AG08396 (cell line): ENCODE measurements at places on chromosomes 12 and 14.

GRCh38 chr12:109944561-109945359 lies 44.7 kb downstream of the TCHP start:
- DNase-seq, result no peak

DNA sequence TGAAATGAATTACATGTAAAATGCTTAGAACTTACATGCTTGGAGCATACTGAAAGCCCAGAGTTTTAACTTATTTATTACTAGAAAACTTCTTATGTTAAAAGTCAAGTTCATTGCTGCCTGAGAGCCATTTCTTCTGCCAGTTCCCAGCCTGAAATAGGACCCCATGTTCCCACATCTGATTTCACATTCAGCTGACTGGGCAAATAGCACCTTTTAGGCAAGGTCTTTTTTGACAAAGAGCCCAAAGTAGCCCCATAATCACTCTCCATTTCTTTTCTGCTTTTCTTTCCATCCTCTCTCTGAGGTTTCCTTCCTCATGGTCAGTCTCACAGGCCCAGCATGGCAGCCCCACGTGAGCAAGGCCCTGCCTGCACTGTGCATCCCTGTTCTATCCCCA lies 1.1 kb upstream of the ARPC3 start:
- no peak for DNase-seq

DNA sequence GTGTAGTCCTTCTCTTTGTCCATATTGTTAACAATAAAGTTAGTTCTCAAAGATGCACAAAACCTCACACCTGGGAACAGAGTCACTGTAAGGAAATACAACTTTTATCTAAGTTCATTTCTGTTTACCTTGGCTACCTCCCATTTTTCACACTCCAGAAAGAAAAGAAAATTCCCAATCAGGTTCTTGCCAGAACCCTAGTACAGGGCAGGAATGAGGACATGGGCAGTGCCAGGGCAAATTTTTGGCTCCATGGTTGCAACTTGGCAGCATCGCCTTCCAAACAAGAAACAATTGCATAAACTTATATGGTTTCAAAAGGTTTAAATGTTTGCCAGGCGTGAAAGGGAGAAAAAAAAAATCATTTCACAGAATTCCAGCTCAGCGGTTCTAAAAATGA lies 296.3 kb upstream of the PRKD1 start:
- DNase-seq, result no peak

DNA sequence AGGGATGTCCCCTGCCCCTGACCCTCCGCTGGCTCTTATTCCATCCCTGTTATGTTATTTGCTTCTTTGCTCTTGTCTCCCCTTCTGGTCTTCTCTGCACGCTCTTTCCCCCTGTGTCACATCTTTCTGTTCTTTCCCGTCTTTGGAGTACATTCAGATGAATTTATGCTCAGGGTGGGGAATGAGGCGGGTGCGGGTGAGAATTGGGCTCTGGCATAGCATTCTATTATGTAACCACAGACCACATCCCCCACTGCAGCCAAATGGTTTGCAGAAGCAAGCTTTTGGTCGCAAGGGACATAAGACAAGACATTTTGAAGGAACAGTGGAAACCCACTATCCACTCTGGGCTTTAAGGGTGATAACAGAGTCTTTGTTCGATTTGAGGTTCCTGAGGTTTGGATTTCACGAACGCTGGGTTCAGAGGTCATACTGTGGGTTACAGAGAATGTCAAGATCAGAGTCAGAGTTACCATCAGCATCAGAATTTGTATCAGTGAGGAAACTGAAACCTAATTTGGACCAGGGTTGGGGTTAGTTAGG lies 3.8 kb downstream of the ENDOU start:
- DNase-seq, result no peak

- DNase-seq, result no peak
Measured at GRCh38 chr12:30999723-31000122, 73.2 kb downstream of the TSPAN11 start.

DNA sequence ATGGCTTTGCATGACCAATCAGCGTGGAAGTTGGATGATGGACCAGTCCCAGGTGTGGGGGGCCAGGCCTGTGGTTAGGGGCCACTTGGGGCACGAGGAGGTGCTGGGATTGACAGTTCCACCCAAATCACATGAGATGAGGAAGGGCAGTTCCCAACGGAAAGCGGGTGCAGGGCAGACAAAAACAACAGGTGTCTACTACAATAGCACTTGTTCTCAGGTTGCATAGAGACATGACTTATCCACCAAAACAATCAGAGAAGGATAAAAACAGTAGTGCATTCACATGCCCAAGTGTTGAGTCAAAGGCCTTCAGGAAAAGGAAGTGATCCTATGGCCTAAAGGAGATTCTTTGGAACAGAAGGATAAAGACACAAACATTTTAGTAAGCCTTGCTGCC lies 14.6 kb upstream of the EIF2B2 start:
- DNase-seq, result peak; percentile 65

DNA sequence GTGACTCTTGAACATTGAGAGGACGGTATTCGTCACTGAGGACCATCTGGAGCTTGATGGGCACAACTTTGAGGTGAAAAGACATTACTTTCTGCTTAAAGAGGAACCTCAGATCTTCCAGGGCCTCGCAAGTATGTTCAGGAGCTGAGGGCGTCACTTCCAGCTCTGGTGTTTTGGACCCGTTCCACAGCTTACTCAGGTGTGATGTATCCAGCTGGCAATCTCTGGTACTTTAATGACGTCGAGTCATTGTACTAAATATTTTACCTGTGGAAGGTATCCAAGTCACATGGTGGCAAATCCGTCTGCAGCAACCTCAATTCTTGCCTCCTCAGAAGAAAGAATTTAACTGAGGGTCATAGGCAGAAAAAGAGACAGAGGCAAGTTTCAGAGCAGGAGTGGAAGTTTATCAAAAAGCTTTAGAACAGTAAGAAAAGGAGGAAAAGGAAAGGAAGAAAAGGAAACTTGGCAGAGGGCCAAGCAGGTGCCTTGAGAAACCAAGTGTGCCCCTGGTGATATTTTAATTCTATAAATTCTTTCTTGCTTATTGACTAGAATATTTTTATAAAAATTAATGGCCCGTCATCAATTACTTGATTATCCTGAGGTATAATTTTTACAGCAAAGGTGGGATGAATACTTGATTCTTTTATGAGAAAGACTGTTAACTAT lies 250.6 kb downstream of the AEBP2 start:
- DNase-seq, result no peak

- no peak for DNase-seq
Measured at GRCh38 chr12:622416-622815, 40.8 kb downstream of the NINJ2 start.

- DNase-seq, result no peak
Measured at GRCh38 chr12:130677957-130678558, 38.0 kb downstream of the RIMBP2 start.

DNA sequence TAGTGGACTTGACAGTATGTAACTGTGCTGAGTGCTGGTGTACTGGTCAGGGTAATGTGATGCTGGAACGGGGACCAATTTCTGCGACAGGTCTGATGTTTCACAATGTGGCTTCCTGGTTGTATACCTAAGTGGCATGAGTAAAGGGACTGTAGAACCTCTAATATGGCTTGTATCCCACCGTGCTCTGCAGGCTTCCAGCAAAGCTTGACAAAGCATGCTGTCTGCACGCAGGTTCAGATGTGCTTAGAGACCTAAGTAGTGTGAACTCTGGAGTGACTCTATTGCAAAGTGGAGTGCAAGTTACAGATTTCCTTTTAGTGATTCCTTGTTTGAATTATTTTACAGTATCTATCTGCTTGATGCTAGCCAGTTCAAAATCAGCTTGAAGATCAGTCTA lies 415.8 kb upstream of the NOVA1 start:
- DNase-seq, result no peak

DNA sequence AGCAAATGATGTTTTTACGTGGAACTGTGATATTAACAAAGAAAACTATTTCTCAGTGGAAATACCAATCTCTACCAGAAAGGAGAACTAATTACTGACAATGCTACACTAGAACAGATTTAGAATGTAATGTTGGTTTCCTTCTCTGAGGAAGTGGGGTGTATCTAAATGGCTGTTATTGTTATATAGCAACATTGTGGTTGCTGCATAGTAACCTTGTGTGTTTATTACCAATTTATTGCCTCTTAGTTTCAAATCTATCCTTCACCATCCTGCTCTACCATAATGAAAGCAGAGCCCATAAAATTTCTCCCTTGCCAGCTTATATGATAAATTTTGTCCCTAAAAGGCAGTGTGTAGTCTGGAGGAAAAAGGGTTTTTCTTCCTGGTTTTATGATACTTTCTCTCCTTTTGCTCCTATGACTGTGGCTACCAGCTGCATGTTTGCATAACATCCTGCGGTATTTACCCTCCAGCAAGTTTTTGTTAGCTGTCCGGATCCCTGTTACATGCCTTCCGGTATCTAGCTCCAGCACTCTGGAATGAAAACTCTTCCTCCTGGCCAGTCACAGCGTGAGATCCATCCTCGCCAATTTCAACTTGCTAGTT lies 5.7 kb upstream of the KLRK1 start:
- DNase-seq, result peak; percentile 37

- DNase-seq, result no peak
Measured at GRCh38 chr12:4908684-4909409, 858 bp upstream of the KCNA1 start.

DNA sequence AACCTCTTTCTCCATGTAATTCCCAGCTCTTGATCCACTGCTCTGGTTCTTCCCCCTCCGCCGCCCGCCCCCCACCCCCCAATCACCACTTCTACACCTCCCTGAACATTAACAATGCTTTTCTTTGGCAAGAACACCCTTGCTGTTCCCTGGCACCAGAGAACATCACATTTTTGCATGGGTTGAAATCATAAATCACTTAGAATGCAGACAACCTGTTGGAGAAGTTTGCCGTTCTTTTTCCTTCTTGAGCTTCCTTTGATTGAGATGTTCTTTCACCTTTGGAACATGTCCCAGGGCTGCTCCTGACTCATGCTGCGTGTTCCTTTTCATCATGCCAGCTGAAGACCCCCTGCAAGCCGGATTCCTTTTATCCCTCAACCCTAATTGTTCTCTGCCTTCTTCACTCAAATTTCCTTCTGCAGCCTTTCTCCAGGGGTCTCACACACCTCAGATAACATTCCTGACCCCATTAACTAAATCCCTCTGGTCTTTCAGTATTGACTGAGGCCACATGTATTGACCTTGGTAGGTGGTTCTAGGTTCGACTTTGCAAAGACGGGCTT lies 294.1 kb upstream of the TMPO start:
- DNase-seq, result no peak
